ENCODE measurements at places on chromosomes 7 and 10.

DNA sequence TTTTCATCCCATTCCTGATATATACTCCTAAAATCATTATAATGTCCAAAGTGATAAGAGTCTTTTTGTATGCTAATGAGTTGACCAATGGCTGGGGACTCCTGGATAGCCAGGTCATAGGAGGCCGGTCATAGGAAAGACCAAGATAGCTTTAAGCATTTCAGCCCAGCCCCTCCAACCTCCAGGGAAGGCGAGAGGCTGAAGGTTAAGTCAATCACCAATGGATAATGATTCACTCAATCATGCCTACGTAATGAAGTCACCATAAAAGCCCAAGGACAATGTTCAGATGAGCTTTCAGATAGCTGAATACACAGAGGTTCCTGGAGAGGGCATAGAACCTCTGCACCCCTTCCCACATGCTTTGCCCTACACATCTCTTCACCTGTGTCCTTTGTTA lies 75.7 kb downstream of the VWDE start:
- DNase-seq: no peak

- no peak for DNase-seq
Measured at GRCh38 chr7:116087291-116087690, 56.7 kb upstream of the TFEC start.

- DNase-seq: no peak
Measured at GRCh38 chr7:142802301-142802700, 31.5 kb downstream of the PRSS2 start.

- DNase-seq: no peak
Measured at GRCh38 chr10:74957285-74957961, 131.0 kb downstream of the KAT6B start.

DNA sequence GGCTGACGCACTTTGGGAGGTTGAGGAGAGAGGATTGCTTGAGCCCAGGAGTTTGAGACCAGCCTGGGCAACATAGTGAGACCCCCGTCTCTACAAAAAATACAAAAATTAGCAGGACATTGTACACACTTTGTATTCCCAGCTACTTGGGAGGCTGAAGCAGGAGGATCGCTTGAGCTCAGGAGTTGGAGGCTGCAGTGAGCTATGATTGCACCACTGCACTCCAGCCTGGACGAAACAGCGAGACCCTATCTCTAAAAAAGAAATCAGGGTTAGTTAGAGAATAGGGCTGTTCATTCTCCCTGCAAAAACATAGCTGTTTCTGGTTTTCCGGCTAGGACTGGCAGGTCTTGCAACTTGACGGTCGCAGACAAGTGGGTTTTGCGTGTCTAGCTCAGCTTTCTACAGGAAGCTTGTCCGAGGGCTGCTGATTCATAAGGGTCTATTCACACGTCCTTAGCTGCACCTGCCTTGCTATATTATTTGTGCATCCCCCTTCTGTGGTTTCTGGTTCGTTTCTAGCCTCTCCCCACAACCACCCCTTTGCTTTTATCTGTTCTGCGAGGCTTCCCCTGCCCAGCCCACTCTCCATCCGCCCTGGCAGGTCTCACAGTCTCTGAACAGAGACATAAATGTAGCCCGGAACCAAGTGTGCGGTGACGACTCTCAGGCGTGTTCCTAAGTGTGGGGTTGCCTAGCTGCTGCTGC lies 10.7 kb downstream of the AMZ1 start:
- DNase-seq: no peak

DNA sequence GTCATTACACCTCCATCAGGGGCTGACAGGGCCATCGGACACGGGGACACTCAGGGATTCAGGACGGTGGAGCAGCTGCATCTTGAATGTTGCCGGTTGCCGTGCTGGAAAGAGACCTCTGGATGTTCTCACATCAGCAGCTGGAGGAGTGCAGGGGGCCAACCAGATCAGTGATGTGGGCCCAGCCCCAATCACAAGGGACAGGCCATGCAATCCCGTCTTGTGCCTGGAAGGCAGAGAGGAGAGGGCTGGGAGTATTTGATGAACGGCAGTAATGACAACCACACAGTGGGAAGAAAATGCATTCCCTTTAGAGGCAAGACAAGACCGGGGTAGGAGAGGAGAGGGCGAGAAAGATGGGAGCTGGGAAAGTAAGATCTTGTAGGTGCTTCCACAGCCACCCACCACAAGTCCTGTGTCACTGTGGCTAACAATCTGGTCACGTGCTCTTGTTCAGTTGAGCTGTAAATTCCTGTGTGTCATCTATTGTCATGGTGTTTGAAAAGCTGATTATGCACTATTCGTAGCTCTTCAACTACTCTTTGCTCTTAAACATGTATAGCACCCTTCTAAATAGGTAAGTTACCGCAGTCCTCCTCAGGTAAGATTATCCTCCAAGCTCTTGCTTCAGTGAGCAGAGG lies 85.9 kb upstream of the LEP start:
- DNase-seq: no peak

GRCh38 chr10:111967547-111967946 lies 216.0 kb downstream of the GPAM start:
- no peak for DNase-seq

DNA sequence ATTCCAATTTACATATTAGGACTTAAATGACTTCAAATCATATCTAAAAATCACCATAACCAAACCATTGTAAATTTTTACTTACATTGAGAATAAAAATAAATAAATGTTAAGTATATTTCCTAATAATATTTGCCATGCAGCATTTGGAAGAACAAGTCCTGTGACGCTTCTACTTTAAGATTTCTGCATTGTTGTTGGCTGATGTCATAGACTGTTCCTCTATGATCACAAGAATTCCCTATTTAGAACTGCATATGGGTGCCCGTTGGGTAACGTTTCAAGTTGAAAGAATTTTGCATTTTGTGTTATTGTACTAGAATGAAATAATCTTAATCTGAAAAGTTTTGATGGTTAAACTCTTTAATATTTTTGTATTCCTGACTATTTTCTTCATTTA lies 5.1 kb upstream of the ITGB1 start:
- DNase-seq: no peak

- no peak for DNase-seq
Measured at GRCh38 chr7:135976312-135977006, 700 bp downstream of the MTPN start.

DNA sequence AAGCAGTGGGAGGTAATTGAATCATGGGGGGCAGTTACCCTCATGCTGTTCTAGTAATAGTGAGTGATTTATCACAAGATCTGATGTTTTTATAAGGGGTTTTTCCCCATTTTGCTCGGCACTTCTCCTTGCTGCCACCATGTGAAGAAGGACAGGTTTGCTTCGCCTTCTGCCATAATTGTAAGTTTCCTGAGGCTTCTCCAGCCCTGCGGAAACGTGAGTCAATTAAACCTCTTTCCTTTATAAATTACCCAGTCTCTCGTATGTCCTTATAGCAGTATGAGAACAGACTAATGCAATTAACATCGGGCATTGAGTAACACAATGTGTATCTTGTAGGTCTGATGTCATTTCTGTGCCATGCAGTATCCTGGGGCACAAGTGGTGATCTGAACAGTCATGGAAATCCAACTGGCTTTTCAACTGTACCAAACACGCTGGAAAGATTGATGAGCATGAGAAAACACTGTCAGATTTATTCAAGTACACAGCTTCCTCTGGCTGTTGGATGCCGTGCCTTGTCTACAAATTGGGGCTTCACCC lies 208.6 kb upstream of the KIAA1217 start:
- DNase-seq: no peak

DNA sequence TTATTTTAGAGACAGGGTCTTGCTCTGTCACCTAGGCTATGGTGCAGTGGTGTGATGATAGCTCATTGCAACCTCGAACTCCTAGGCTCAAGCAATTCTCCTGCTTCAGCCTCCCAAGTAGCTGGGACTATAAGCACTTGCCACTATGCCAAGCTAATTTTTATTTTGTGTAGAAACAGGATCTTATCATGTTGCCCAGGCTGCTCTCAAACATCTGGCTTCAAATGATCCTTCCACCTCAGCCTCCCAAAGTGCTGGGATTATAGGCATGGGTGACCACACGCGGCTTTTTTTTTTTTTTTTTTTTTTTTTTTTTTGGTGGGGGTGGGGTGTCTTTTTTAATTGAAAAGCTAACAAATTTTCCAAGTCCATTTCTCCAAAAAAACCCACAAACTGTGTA lies 18.4 kb downstream of the HPS6 start:
- DNase-seq: no peak

GRCh38 chr10:117761695-117762094 lies 219.1 kb downstream of the EMX2 start:
- DNase-seq: no peak

DNA sequence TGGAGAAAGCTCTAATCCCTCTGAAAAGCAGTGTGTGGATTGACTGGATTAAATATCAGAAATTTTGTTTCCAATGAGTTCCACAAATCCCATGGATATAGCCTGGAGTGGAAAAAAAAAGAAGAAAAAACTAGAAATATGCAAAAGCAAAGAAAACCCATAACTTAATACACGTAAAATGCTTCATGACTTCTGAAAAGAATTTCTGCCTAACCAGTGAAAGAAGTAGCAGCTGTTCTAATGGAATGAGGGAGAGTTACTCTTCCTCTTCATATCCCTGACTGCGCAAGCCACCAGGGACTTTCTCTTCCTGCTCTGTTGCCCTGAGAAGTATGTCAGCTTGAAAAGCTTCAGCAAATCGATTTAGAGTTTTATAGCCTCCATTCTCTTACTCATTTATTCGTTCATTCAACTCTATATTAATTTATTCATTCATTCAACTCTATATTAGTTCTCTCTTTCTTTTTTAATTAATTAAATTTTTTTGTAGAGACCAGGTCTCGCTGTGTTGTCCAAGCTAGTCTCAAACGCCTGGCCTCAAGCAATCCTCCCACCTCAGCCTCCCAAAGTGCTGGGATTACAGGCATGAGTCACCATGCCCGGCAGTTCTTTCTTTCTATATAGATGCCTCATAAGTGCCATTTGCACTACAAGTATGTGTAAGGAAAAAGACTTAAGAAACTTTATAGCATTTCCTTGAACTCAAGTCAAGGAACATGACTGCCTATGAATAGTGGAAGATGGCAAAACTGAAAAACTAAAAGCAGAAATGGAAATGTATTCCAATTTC lies 447.3 kb upstream of the NRP1 start:
- no peak for DNase-seq

GRCh38 chr7:99143521-99143852 lies 421 bp downstream of the SMURF1 start:
- no peak for DNase-seq

All from D341Med (cell line).